Frontal cortex (tissue), 4 donors: ENCODE measurements at places on chromosomes 3 and 15.
A peak's percentile ranks its signal among the peaks of the same experiment; 100 is the strongest.

GRCh38 chr15:33729653-33730052 lies 238.6 kb upstream of the CHRM5 start:
- DNase-seq, result no peak

- DNase-seq, result no peak
These were observed at the start of gene HCLS1 for GRCh38 chr3:121660356-121661171. TSS of gene HCLS1 (minus strand) at chr3:121660903. CDS start at chr3:121658347, 2,556 bp downstream.

DNA sequence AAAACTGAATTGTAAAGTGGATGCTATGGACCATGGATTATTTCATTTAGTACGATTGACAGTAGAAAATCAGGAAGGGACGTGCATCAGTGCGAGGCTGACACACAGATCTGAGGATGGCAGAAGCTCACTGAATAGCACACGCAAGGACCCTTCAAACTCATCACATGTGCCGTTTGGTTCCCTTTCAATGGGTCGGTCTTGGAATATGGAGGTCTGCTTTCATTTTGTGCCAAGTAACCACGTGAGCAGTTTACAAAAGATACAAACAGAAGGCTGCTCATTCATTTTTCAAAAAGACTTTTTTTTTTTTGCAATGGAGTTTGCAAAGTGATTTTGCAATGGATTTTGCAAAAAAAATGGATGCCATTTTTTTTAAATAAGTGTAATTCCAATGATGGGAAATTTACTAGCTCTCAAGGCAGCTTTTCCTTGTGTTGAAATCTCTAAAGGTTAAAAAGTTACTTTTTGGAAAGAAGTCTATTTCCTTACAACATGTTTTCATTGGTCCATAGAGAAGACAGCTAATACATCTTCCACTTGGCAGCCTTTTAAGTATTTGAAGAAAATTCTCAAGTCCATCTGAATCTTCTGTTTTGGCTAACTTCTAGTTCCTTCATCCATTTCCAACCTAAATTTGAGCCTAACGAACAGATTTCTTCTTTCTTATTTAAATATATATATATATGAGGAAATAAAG lies 392.3 kb upstream of the TPRG1 start:
- DNase-seq, result no peak

DNA sequence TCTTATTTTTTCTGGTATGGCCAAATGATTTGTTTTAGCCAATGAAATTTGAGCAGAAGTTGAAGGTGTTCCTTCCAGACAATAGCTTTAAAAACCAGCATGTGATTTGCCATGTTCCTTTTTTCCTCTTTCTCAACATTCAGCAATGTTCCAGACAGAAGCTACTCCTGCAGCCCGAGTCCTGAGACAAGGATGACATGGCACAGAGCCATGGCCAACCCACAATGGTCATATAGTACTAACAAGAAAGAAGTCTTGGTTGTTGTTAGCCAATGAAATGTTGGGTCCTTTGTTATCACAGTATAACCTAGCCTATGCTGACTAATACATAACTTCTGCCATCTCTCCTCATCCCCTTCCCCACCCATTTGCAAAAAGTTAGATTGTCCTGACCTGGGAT lies 211.1 kb upstream of the STT3B start:
- DNase-seq, result no peak

- no peak for DNase-seq
These were observed 629.2 kb upstream of the NAALADL2 start for GRCh38 chr3:174229916-174230315.

DNA sequence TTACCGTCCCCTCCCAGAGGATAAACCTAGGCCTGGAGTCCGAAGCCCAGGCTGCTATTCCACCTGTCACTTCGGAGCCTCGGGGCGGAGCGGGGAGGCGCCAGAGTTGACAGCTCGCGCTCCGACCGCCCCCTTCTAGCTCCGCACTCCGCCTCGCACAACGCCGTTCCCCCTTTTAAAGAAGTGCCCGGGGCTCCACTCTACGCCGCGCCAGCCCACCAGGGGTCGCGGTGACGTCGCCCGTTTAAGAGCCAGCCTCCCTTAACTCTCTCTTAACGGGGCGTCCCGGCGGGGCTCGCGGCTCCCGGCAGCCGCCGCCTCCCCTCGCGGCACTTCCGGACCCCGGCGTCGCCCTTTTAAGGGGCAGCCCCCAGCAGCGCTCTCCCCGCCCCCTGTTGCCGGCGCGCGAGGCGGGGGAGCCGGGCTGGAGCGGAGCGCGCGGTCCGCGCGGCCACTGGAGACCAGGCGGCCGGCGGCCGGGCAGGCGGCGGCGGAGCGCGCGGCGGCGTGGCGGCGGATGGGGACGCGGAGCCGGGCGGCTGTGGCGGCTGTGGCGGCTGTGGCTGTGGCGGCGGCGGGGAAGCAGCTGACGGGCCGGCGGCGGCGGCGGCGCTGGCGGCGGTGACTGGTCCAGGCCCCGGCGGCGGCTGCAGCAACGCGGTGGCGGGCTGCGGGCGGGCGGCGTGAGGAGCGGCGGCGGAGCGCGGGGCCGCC lies at the start of gene INAFM2:
TSS of gene INAFM2 (plus strand) at position 454 of the 714 bp plus-strand sequence. CDS start 364 bp downstream, outside the sequence.
- DNase-seq, result peak; percentile 91

GRCh38 chr15:56199038-56199437 lies 44.6 kb downstream of the RFX7 start:
- DNase-seq, result no peak

DNA sequence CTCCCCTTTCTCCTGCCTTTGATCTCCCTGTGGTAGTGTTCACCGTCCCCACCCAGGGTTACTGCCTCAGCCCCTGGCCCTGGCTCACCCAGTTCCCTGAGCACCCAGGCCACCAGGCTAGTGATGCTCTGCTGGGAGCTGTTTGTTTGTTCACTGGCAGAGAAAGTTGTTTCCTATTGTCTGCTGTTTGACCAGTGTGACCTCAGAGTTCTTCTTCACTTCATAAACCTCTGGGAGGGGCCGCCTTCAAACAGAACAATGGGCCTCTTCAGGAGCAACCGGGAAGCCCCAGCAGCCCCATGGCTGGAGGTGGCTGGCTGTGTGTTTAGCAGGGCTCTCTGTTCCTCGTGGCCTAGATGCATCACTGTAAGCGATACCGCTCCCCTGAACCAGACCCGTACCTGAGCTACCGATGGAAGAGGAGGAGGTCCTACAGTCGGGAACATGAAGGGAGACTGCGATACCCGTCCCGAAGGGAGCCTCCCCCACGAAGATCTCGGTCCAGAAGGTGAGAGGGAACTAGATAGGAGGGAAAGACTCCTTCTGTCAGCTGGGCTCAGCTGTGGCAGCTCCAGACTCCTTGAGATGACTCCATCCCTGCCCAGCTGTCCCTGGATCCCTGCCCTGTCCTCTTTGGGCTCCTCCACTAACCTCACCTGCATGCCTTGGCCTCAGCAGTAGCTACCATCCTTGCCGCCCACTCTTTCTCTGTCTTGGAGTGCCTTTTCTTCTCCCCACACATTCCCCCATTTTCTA lies 3.4 kb downstream of the CLK3 start:
- no peak for DNase-seq

DNA sequence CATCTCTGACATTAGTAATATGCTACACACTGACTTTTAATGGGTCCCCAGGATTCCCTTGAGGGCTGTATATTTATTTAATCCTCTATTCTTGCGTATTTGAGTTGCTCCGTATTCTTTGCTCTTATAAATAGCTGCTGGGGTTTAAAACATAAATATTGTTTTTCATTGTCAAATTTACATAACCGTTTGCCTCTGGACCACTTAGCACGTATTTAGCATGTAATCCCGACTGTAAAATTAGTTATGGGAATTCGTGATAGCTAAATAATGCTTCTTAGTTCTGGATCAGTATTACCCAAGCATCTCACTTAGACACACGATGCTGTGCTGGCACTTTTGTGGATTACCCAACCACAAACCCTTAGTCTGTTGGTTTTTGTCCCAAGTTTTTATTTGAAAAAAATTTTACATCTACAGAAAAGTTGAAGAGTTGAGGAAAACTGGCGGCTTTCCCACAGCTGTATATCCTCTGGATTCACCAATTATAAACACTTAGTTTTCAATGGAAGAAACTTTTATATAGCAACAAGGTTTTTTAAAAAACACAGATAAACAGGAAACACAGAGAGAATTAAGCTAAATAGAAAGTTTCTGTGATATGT lies 296.8 kb upstream of the TPM1 start:
- no peak for DNase-seq

DNA sequence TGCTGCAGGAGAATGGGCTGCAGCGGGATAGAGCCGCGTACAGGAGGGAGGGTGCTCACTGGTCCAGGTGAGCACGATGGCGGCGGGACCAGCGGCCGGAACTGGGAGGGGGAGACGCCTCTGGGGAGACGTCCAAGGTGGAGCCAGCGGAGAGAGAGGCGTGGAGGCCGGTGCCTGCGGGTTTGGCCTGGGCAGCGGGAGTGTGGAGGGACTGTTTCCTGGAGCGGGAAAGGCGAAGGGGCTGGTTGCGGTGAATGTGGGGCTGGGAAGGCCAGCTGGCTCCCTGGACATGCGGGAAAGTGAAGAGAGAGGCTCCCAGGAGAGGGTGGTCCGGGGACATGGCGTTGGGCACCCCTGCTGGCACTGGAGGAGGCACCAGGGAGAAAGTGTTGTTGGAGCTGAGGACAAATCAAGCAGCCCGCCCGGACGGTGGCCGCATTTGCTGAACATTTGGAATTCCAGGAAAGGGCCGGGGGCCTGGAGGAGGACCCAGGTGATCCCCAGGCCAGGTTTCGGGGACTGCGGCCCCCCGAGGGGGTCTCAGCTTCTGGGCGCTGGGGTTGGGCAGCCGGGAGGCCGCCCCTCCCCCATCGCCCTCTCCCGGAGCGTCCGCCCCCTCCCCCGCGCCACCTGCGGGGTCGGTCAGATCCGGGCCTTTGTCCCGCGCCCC lies 34.3 kb downstream of the DNAJB8 start:
- DNase-seq, result no peak

DNA sequence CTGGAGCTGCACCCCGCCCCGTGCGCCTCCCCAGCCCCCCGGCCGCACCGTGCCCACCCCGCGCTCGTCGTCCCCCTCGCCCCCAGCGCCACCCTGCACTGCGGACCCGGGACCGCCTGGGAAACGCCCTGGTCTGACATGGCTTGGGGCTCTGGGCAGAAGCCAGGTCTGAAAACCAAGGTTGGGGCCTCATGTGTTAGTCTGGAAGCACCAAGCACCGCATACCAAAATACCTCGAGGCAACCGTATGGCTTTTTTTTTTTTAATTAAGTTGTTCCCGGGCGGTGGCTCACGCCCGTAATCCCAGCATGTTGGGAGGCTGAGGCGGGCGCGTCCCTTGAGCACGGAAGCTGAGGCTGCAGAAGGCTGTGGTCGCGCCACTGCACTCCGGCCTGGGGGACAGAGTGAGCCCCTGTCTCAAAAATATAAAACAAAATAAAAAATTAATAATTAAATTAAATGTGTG lies 91.5 kb upstream of the CHD2 start:
- peak; percentile 69 for DNase-seq

DNA sequence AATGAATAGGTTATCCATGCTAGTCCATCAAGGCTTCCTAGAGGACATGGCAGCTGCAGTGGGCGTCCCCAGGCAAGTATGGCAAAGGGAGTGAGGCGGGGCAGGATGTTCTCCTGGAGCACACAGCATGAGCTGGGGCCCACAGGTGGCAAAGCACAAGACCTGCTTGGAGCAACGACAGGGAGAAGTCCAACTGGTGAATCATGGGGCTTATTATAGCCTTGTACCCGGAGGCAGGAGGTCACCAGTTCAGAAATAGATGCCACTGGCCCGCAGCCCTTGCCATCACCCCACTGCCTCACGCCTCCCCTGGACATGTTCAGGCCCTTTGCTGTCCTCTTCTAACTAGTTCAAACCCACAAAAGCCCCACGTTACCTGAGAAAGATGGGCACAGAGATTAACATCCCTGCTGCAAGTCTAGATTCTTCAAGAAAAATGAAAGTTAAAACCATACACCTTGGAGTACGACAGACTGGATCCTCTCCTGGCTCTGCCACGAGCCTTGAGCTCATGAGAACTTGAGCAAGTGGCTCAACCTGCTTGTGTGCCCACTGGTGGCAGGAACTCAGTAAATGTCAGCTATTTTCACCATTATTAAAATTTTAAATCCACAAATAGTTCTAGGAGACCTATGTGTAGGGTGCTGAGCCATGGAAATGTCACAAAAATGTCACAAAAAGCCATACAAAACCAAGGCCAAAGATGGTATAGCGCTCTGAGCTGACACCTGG lies 1.8 kb upstream of the SRGAP3 start:
- DNase-seq, result no peak

- DNase-seq, result no peak
These were observed 142.6 kb upstream of the CFAP20DC start for GRCh38 chr3:59192473-59192872.

DNA sequence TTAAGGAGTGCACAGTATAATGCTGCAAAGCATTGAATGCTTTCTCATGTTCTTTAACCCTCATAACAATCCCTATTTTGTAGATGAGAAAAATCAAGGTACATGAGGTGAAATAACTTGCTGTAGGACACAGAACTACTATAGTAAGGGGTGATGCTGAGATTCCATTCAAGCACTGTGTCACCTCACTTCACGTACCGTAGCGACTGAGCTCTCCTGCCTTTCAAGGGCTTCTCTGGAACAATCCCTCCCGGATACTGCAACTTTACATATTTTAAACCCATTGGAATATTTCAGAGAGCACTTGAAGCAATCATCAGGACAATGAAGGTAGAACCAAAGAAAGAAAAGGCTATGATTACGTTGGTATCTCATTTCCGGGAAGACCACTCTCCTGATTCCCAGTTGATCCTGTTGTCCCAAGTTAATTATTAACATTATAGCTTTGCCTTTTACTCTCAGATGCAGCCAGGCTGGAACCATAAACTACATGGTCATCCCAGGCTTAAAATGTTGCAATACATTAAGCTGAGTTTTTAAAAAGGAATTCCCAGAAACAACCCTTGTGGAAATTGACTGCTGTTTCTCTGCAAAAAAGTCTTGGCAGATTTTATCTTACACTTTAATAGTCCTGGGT lies 252.2 kb upstream of the IGF1R start:
- no peak for DNase-seq

GRCh38 chr3:140523600-140523999 lies 154.3 kb upstream of the TRIM42 start:
- DNase-seq, result no peak

DNA sequence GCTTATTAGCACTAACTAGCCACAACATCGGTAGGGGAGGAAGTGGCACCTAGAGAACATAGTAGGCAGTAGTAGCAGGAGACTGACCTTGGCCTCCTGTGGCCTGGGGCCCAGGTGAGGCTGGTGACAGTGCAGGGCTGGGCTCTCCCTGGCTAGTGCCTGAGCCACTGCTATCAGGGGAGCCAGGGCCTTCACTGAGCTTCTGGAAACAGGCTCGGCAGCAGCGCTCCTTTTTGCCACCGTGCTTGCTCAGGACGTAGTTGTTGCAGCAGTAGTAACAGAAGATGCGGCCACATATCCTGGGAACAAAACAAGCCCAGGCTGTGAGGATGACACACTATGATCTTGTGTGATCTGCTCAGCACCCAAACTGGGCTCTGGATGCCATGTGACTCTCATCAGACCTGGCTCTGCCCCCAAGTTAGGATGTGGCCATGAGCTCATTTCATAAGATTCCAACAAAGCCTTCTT lies 15.1 kb downstream of the CXCR6 start:
- no peak for DNase-seq

DNA sequence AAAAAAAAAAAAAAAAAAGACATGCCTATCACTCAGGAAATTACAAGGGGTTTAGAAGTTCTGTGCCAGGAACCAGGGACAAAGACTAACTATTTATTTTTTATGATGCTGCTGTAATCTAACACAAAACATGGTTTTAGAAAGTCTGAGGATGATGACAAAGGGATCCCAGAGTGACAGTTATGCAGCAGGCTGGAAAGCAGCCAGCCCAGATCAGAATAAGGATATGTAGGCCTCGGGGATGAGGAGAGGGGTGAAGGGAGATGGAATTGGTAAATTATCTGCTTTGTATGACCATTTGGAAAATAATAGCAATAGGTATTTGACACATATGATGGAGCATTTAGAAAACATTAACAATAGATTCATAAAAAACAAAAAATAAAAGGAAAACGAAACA lies 34.1 kb upstream of the NMD3 start:
- DNase-seq, result no peak

- DNase-seq, result no peak
These were observed 13.2 kb downstream of the AAGAB start for GRCh38 chr15:67241132-67241855.
